ENCODE measurements at places on chromosomes 11 and 22.

GRCh38 chr11:45772449-45772774, 32.5 kb upstream of the SLC35C1 start:
- no peak for DNase-seq

- DNase-seq: no peak
Observed at GRCh38 chr22:45828841-45829240, 148.1 kb downstream of the WNT7B start.

DNA sequence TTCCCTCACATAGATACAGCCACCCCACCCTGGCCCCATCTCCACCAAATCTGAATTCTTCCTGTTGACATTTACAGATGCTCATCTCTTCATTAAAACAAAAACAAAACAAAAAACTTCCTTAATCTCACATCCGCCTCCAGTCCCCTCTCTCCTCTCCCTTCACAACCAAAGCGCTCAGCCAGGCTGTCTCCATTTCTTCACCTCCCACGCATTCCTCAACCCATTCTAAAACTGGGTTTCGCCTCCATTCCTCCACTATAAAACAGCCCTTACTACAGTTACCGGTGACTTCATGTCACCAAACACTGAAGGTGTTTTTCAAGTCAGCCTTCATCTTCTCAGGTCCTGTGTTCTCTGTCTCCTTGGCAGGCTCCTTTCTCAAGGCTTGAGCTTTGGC, 9.6 kb downstream of the BACE1-AS start:
- no peak for DNase-seq

DNA sequence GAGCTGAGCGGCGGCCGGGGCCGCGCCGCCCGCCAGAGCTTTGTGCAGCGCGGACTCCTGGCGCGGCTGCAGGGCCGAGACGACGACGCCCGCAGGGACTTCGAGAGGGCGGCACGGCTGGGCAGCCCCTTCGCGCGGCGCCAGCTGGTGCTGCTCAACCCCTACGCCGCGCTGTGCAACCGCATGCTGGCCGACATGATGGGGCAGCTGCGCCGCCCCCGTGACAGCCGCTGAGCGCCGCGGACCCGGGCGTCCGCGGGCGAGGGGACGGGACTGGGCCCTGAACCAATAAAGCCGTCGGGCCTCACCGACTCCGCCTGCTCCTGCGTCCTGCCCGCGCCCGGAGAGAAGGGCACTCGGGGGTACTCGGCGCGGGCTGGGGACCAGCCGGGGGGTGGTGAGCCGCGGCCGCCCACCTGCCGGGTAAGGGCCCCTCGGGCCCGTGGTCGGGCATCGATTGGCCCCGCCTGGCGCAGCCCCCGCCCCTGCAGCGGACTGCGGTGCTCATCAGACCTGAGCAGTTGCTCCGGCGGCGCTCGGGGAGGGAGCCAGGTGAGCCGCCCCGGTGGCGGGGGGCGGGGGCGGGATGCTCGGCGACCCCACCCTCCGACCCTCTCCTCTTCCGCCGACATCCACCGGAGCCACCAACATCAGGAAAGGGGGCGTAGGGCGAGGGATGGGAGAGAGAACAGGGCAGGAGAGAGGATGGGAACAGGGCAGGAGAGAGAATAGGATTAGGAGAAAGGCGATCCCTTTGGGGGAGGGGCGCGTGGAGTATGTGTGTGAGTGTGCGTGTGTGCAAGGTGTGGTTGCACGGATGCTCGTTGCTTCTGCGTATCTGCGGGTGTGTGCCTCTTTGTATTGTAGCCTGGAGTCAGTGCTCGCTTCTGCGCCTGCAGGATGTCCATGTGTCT, at the start of gene TMEM25:
Gene TMEM25 (plus strand): TSS at position 510 of the 914 bp plus-strand sequence. CDS start 610 bp downstream, outside the sequence.
- DNase-seq: peak; percentile 47

DNA sequence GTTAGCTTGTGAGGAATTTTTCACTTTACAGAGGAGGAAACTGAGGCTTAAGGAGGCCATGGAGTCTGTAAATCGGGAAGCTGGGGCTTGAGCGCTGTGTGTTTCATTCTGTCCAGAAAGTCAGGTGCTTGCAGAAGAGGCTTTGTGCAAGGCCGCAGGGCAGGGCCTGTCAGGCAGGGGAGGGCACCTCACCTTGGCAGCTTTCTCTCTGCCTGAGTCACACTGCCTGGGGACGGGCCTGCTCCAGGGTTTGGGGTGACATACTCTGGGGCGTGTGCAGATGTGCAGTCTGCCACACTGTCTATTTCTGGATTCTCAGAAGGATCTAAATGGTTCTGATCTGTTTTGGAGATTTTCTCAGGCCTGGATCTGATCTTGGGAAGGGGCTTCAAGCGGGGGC, 8.4 kb downstream of the INCENP start:
- no peak for DNase-seq

GRCh38 chr11:127071606-127072005, 71.0 kb upstream of the KIRREL3 start:
- no peak for DNase-seq

DNA sequence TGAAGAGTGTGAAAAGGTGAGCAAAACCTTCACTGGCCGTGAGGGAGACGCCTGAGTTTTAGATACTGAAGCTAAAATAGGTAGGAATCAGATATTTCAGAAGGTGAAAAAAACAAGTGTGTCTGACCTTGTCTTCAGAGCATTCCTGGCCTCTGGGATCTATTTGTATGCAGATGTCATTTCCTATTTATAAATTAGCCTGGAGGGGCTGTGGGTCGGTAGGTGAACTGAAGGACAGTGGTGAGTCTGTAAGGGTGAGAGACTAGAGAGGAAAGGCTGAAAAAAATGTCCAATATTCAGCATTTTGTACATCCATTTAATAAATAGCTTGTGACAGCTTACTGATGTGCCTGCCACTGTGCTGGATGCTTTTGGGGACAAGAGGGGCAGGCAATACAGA, 302.1 kb downstream of the DDX10 start:
- DNase-seq: no peak

- DNase-seq: no peak
Observed at GRCh38 chr11:61892085-61892370, 683 bp upstream of the FADS3 start.

- DNase-seq: no peak
Observed at GRCh38 chr11:41081756-41082285, 377.6 kb downstream of the LRRC4C start.

DNA sequence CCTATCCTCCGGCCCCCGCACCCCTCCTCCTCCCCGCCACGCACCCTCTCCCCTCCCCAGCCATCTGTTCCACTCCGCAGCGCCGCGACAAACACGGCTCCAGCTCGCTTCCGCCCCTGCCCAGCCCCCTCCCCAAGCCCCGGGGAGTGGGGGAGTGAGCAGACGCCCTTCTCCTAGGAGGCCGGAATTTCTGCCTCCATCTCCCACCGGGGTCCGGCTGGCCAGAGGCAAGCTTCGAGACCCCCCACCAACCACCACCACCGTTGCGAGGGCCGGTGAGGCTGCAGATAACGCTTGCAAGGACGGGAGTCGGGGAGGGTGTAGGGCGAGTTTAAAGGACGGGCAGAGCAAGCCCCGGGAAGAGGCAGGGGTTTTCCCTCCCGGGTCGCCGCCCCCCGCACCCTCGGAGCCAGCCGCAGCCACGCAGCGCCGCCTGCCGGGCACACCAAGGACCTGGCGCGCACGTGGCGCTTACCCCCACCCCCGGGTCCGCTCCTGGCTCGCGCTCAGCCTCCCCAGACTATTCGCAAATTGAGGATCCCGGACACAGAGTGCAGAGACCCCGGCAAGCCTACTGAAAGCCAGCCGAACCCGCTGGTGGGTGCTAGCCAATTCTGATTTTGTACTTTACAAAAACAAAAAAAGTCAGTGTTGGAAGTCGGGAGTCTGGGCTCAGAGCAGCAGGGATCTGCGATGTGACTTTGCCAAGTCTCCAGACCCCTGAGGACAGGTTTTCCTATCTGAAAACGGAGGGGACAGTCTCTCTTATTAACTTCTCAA, 22.6 kb downstream of the RTN4RL2 start:
- peak; percentile 57 for DNase-seq

DNA sequence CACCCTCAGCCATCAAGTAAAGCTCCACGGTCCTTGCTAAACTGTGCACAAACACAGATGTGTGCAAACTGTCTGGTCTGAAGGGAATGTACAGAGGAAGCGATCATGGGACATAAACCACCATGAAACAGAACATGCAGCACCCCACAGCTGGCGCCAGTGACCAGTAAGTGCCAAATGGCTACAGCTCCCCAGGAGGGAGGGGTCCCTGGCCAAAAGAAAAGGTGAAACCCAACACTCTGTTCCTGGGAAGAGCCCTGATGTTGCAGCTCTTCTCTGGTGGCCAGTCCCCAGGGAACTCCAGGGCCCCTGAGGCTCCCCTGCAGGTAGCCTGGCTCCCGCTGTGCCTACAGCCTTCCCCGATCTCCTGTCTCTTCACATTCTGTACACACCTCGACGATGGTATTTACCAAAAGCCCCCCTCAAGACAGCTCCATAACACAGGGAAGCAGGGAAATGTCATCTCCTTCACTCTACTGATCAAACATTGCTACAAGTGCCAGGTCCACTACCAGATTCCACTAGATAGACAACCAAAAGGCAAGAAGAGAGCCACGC, 2.9 kb downstream of the DGCR6L start:
- DNase-seq: no peak

DNA sequence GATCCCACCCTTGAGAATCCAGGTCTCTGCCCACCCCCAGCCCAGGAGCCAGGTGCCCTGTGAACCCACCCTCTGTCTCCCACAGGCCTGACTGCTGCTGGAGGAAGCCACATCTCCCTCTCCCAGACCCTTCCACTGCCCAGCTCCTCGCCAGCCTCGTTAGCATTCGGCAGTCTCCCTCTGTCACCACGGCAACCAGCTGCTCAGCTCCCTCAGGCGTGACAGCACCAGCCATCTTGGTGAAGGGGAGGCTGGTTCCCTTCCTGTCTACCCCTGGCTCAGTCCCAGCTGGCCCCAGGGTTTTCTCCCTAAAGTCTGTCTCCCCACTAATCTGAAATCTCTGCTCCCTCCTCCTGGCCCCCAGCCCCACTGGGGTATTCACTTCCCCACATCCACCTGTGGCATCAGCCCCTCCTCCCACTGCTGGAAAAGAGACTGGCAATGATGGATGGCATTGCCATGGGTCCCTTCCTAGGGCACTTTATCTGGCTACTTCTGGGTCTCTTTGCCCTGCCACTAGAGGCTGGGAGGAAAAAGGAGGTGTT, 28.1 kb downstream of the NRXN2 start:
- no peak for DNase-seq

DNA sequence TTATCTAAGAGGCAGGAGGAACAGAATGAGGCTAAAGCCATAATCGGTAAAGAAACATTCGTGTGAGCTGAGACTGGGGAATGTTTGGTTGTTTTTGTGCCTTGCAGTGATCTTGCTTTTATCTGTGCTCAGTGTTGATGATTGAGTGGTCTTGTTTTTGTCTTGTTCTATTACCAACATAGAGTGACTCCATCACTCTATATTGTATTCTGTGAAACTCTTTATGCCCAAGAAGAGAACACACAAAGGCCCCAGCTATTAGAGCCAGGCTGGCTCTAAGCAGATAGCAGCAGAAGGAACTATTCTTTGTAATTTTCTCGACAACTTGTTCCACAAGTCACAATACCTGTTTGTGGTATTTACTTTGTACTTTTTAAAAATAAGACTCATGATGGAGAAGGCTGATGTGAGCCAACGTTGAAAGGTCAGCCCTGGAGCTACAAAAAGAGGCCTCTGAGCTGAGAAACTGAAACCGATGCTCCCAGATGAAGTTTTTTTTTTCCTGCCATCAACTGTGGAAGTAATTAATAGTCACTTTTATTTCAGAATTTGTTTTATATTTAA, 68.4 kb downstream of the LARGE1 start:
- DNase-seq: no peak

- no peak for DNase-seq
Observed at GRCh38 chr22:45090497-45090910, 73.2 kb upstream of the NUP50 start.

DNA sequence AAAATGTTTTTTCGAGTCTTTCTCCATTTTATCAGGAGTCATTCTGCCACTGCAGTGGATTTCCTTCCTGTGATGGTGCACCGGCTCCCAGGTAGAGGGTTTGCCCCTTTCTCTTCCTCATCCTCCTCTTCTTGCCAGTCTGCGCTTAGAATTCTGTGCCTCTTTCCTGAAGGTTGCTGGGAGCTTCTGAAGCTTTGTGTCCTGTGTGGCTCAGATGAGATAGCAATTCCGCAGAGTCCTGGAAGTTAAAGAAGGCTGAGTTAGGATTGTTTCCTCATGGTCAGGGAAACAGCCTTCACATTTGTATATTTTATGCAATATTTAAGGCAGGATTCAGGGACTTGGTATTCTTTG, 264 bp downstream of the BCO2 start:
- no peak for DNase-seq

DNA sequence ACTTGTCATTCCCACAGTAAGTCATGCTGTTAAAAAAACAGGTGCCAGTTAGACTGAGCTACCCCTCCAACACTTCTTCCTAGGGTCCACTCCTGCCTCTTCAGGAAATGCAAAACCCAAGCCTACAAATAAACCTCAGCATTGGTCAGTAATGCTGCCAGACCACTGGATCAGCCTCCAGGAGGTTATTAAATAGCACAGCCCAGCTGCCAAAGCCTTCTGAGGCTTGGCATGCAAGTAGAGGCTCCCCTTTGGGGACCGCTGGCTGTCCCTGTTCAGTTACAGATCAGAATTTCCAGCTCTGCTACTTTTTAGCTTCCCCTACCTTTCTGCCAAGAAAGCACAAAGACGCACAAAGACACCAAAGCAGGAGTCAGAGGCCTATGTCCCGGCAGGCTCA, 33.3 kb downstream of the ABTB2 start:
- no peak for DNase-seq

DNA sequence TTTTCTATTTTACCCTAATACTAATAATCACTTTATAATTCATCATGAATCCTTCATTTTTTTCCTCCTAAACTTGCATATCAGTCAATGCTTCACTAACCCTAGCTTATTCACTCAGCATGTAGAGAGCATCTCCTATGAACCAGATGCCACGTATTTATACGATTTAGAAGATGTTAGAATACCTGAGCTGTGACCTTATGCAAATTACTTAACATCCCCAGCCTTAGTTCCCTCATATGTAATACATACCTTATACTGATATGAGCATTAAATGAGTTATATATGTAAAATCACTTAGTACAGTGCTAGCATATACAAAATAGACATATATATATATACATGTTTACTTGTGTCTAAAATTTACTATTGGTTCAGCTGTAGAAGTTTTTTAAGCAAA, 9.0 kb downstream of the FAM76B start:
- DNase-seq: no peak

- DNase-seq: no peak
Observed at GRCh38 chr22:22527312-22527711, 7.2 kb upstream of the ZNF280A start.

GRCh38 chr11:96112192-96113128, 188.6 kb upstream of the MTMR2 start:
- no peak for DNase-seq

DNA sequence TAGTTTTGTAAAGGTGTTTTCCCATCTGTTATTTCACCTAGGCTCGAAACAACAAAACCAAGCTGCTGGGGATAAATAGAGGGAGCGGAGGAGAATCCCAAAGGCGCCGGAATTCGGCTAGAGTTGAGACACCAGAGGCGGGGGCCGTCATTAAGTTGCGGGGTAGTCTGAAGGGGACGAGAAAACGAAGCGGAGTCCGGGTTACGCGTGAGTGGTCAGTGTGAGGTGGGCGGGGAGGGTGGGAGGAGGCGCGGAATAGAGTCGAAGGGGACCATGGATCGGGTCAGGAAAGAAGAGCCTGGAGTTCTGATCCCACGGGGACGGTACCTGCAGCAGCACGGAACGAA, 361 bp downstream of the SRPRA start:
- no peak for DNase-seq

GRCh38 chr11:12235553-12235946, 125.2 kb downstream of the MICAL2 start:
- DNase-seq: no peak

GRCh38 chr11:72970557-72971118, 156.4 kb downstream of the ATG16L2 start:
- DNase-seq: no peak

Measured in effector memory CD8-positive, alpha-beta T cell (primary cell).